Right ventricle myocardium inferior (tissue), 1 donor: ENCODE measurements at places on chromosomes 12 and 14. TPM values are rescaled to one million over a fixed set of nuclear protein-coding genes. Genes with fewer than 3 reads are reported as not detected.

- no peak for DNase-seq
These were observed 53.6 kb downstream of the EML1 start for GRCh38 chr14:99846808-99847207.

Gene WSCD2
- total RNA-seq: 0.73 TPM

- no peak for DNase-seq
These were observed 12.3 kb downstream of the CCDC88C start for GRCh38 chr14:91405241-91405721.

DNA sequence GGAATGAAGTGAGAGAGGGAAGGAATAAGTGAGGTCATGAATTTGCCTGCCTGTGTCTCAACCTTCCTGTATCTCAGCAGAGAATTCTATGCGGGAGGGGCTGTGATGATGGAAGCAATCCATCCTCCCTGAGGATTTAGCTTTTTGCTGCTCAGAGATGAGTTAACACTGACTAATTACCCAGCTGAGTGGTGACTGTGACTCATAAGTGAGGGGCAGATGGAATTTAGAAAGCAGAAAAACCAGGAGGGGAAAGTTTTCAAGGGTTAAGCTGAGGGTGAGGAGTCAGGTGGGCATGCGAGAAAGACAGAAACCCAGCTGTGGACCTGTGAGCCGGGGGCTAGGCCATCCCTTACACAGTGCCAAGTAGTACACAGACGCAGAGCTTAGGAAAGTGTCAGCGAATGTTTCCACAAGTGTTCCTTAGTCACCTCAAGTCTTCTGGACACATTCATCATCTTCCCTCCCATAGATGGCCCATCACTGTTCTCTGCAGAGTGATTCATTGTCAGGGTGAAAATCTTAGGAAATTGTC lies 277.9 kb downstream of the IPO8 start:
- DNase-seq: no peak

Gene SOAT2
- total RNA-seq: not detected

GRCh38 chr12:127165567-127166392 lies 1101.2 kb upstream of the TMEM132C start:
- DNase-seq: peak; percentile 86

DNA sequence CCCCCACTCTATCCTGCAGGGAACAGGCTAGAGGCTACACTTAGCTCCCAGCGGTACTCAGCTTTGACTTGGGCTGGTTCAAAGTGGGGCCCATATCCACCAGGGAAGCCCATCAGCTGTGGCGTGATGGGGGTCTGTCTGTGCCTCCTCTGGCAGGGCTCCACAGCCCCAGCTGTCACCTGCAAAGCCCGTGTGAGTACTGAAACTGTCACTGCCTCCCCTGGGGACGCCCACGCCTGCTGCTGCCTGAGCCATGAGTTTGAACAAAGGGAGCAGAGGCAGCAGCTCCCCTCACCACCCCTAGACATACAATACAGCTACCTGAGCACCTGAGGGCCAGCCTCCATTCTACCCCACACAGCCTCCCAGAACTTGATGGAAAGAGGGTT lies 5.0 kb downstream of the REM2 start:
- no peak for DNase-seq

DNA sequence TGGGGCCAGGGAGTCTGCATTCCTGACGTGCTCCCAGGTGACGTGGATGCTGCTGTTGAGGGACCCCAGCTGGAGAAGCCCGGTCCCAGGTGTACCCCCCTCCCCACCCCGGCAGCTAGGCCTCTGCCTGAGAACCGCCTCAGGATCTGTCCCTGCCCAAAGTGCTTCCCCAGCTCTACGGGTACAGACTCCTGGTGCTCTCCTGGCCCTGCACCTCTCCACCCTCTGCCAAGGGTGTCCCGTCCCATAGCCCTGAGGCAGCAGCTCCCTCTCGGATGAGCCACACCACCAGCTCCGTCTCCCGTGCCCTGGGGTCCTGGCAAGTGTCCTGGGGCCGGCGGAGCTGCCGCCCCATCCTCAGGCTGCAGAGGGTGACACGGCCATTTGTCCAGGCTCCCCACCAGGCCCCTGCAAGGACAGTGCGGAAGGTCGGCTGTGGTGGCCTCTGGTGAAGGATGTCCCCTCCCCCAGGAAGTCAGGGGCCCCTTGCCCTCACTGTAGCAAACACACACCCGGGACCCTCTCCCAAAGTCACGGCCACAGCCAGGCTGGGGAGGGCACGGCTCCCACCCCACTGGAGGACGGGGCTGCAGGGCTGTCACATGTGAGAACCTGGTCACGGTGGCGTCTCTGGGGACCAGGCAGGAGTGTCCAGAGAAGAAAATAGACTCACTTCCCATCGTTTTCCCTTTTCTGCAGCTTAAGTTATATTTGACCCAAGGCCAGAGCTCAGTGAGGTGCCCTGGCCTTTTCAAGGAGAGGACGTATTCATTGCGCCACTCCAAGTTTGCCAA lies 74.4 kb upstream of the FBRSL1 start:
- DNase-seq: peak; percentile 55

- no peak for DNase-seq
These were observed 10.3 kb upstream of the STK38L start for GRCh38 chr12:27233814-27234213.

GRCh38 chr12:105761075-105761474 lies 377.7 kb downstream of the NUAK1 start:
- DNase-seq: no peak

GRCh38 chr12:12007001-12007712 lies 63.6 kb upstream of the BCL2L14 start:
- no peak for DNase-seq

GRCh38 chr12:115941362-115941761 lies 336.1 kb downstream of the MED13L start:
- peak; percentile 16 for DNase-seq

Gene ANKRD52
- total RNA-seq: 23.9 TPM

GRCh38 chr12:48128800-48129199 lies 9.6 kb downstream of the PFKM start:
- no peak for DNase-seq

Gene IL26
- not detected for total RNA-seq

DNA sequence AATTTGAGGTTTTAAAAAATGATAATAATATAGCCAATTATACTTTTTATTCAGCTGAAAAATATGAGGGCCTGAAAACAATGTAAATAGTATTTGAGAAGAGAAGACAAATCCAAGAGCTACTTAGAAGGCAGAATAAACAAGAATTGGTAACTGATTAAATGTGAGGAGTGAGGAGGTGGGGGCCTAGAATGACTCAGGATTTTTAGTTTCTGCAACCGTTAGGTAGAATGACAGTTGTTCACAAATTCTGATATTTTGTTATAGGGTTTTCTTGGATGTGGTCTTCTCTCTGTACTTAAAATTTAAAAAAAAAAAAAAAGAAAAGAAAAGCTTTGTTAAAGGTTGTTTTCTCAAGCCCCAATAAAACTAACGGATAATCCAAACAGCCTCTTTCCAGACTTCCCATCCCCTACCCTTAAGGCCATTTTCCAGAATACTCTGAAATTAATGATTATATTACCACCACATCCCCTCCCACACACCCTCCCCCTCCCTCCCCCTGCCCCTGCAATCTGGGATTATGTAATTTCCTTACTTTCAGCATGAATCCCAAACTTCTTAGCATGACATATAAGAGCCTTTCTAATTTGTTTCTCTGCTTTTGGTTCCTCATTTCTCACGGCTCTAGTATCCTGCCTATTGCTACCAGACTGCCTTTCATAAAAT lies 50.4 kb downstream of the LRP6 start:
- no peak for DNase-seq

- DNase-seq: no peak
These were observed 111.4 kb downstream of the EPS8 start for GRCh38 chr12:15677726-15678201.

GRCh38 chr12:29103539-29103974 lies 45.5 kb upstream of the FAR2 start:
- no peak for DNase-seq

DNA sequence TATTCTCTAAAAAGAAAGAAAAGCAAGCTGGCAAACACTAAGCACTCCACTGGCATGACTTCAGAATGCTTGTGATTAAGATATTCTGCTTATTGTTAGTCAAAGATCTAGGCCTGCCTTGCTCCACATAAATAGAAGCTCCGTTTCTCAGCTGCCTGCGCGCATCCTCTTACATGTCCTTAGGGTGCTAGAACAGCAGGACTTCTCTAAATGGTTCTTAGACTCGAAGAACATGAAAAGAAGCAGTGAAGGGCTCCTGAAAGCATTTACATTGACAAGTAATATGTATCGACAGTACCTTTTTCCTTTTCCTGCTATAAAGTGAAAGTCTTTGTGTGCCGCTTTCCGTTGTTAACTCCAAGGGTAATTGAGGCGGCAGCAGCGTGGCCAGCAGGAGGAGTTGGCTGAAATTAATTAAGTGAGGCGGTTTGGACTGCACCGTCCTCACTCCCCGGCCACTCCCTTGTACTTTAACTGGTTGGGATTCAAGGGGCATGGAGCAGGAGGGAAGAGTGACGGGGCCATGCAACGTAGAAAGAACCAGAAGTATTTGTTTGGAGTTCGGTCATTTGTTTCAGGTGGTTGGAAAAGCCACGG lies 34.2 kb upstream of the OTX2 start:
- no peak for DNase-seq

DNA sequence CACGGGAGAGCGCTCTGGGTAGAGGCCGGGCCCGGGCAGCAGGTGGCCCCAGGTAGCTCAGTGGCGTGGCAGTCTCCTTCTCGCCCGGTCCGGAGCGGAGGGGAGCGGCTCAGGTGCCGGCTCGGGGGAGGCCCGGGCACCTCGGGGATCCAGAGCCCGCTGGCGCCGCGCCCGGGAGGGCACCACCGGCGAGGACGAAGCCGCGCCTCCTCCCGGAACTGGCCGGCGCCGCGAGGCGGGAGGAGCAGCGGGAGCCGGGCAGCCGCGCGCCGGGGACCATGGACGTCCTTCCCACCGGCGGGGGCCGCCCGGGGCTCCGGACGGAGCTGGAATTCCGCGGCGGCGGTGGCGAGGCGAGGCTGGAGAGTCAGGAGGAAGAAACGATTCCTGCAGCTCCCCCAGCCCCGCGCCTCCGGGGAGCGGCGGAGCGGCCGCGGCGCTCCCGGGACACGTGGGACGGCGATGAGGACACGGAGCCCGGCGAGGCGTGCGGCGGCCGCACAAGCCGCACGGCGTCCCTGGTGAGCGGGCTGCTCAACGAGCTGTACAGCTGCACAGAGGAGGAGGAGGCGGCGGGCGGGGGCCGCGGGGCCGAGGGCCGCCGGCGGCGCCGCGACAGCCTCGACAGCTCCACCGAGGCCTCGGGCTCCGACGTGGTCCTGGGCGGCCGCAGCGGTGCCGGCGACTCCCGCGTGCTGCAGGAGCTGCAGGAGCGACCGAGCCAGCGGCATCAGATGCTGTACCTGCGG lies 21.5 kb upstream of the GNS start:
- DNase-seq: peak; percentile 79

GRCh38 chr14:39956372-39956771 lies 524.1 kb upstream of the FBXO33 start:
- DNase-seq: no peak

Gene MYO1H
- total RNA-seq: 0.16 TPM

DNA sequence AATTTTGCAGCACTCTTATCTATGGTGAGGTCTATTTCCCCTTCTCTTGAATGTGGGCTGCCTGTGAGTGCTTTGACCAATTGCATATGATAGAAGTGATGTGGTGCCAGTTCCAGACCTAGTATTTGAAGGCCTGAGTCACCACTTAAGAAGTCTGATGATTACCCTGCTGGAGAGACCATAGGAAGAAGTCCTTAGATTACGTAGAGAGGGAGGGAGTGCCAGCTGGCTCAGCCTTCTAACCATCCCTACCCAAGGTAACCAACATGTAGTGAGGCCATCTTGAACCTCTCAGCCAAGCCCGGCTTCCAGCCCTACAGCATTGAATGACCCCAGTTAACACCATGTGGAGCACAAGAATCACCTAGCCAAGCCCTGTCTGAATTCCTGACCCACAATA lies 166.9 kb downstream of the NELL2 start:
- peak; percentile 47 for DNase-seq
